Spinal cord (tissue), 10 donors: ENCODE measurements at places on chromosomes 13 and 19. TPM values are rescaled to one million over a fixed set of nuclear protein-coding genes. Genes with fewer than 3 reads are reported as not detected.
A peak's percentile ranks its signal among the peaks of the same experiment; 100 is the strongest.

The KLK12 gene
- total RNA-seq = not detected

The F7 gene
- total RNA-seq = 0.40 TPM

GRCh38 chr19:35281303-35281702 lies 1.0 kb upstream of the HAMP start:
- DNase-seq = no peak

- no peak for DNase-seq
These were observed 548.9 kb upstream of the SPRY2 start for GRCh38 chr13:80889829-80890228.

DNA sequence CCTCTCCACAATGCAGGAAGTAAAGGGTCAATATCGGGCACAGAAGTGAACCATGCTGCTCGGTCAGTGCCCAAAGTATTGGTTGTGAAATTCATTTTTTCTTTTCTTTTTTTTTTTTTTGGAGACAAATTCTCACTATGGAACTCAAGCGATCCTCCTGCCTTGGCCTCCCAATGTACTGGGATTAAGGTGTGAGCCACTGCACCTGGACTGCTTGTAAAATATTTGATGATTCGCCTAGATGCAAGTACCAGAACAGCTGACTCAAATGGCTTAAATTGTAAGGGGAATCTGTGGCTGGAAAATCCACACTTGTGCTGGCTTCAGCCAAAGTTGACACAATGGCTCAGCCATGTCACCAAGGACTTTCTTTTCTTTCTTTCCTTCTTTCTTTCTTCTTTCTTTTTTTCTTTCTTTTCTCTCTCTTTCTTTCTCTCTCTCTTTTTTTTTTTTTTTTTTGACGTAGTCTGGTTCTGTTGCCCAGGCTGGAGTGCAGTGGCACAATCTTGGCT lies 43.7 kb downstream of the NUMBL start:
- no peak for DNase-seq

DNA sequence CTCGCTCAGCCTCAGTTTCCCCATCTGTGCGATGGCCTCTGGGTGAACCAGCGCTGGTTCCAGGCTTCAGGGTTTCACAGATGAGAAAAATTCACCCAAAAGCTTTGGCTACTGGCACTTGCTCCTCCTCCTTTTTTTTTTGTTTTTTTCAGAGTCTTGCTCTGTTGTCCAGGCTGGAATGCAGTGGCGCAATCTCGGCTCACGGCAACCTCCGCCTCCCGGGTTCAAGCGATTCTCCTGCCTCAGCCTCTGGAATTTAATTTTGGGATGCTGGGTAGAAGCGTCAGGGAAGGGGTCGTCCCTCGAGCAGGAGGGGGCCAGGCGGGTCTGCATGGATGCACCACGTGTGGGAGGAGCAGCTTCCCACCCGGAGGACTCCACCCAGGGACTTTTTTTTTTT lies 7.0 kb downstream of the PRSS57 start:
- no peak for DNase-seq

GRCh38 chr13:39452417-39452816 lies 150.6 kb downstream of the LHFPL6 start:
- peak; percentile 68 for DNase-seq

DNA sequence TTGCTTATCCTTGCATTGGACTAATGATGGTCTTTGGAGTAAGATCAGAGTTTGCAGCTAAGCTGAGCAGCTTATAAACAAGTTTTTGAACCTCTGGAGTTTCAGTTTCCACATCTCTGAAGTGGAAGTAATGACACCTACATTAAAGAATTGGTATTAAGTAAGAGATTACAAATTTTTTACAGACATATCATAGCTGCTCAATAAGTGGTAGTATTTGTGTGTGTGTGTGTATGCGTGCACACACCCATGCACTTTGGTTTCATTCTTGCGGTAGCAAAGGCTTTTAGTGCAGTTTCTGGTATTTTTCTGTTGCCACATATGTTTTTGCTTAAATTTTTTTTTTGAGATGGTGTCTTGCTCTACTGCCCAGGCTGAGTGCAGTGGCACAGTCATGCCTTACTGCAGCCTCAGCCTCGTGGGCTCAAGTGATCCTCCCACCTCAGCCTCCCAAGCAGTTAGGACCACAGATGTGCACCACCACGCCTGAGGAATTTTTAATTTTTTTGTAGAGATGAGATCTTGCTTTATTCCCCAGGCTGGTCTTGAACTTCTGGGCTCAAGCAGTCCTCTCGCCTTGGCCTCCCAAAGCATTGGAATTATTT lies 4.5 kb downstream of the NAA16 start:
- no peak for DNase-seq

DNA sequence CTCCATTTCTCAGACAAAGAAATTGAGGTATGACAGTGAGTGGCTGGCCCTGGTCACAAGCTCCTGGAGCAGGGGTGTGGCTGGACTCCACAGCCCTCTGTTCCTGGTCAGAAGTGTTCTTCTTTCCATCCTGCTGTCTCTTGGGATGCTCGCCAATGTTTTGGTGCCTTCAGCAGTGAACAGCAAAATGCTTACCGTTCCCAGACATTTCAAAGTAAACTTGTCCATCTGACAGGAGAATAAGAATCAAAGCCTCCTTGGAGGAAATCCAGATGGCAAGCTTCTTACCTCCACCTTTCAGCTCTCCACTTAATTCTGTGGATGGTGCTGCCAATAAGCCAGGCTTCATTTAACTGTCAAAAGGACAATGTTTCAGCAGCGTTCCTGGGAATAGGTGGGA lies 954.1 kb downstream of the UQCRFS1 start:
- no peak for DNase-seq

DNA sequence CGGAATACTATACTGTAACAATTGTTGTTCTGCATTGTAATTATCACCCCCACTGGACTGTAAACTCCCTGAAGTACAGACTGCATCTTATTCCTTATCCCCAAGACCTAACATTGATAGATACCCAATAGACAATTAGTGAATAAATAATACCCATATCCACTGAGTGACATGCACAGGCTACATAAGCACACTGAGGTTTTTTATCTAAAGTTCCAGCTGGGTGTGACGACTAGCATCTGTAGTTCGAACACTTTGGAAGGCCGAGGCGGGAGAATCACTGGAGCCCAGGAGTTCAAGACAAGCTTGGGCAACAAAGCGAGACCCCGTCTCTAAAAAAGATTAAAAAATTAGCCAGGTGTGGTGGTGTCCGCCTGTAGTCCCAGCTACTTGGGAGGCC lies 2.5 kb downstream of the KPNA3 start:
- no peak for DNase-seq
